ENCODE measurements at places on chromosomes 11 and 22.

DNA sequence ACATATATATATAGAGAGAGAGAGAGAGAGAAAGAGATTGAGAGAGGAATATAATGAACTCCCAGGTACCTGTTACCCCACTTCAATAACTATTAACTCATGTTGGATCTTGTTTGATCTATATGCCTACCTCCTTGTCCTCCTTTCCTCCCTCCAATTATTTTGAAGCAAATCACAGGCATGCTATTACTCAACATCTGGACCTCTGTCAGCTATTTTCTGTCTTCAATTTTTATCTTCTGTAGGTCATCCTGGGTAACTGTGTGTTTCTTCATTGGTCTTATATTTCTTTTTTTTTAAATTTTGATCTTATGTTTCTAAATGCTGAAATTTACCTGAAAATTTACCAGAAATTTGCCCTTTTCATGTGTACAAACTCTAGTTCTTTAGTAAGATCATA is 24.8 kb downstream of the UVRAG start:
- no peak for DNase-seq

GRCh38 chr11:61369372-61370348 is 7.5 kb downstream of the TMEM138 start:
- DNase-seq, result no peak

GRCh38 chr11:17021511-17021910 is 7.3 kb upstream of the PLEKHA7 start:
- DNase-seq, result no peak

DNA sequence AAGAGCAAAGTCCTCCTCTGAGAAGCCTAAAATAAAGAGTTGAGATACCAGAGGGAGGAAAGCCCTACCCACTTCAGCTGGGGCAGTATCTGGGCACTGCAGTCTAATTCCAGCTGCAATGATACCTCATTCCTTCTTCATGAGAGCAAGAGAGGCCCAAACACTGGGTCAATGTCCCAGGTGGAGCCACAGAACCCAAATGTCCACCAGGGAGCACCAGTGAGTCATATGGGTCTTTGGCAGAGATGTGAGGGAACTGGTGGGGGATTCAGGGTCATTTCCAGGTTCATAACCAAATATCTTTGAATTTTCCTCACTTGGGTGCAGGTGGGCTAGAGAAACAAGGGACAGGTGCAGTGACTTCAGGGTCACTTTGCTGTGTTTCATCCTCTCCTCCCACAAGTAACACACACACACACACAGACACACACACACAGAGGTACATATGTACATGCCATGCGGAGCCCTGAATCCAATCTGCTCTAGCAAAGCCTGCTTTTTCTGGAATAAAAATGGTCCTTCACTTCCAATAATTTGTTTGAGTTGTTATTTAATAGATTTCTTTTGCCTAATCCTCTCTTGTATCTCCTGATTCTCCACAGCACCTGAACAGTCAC is 585.4 kb downstream of the SOX6 start:
- DNase-seq, result no peak

DNA sequence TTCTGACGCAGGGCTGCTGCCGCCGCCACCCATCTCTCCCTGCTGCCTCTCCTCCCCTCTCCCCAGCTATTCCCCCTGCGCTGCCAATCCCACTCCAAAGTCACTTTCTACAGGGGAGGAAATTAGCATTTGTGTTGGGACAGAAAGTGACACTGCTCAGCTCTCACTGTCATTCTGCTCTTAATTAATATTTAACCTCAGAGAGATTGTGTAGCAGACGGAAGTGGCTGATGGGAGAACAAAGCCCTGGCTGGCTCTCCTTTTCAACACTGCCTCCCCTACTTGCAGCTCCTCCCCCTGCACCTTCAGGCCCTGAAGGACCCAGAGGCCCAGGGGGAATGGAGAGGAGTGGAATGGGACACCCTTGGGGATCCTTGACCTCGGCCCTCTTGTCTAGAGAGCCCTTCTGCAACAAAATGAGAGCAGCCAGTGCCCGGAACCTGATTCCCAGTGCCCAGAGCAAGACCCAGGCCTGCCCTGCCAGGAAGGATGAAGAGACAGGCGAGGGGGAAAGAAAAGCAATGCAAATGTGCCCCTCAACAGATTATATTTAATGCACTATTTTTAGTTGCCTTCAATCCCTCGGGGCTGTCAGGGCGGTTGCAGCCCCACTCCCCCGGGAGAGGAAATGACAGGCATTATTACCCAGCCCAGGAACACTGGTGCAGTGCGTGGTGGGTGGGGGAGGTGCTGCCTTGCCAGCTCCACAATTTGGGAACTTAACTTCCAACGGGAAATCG is 14.6 kb upstream of the NRGN start:
- no peak for DNase-seq

GRCh38 chr22:49255154-49255553 is 572.5 kb downstream of the BRD1 start:
- DNase-seq, result no peak

GRCh38 chr11:61080526-61080925 is 21.8 kb upstream of the CD5 start:
- DNase-seq, result no peak

GRCh38 chr11:46337626-46338345 is 9.5 kb upstream of the DGKZ start:
- DNase-seq, result no peak

DNA sequence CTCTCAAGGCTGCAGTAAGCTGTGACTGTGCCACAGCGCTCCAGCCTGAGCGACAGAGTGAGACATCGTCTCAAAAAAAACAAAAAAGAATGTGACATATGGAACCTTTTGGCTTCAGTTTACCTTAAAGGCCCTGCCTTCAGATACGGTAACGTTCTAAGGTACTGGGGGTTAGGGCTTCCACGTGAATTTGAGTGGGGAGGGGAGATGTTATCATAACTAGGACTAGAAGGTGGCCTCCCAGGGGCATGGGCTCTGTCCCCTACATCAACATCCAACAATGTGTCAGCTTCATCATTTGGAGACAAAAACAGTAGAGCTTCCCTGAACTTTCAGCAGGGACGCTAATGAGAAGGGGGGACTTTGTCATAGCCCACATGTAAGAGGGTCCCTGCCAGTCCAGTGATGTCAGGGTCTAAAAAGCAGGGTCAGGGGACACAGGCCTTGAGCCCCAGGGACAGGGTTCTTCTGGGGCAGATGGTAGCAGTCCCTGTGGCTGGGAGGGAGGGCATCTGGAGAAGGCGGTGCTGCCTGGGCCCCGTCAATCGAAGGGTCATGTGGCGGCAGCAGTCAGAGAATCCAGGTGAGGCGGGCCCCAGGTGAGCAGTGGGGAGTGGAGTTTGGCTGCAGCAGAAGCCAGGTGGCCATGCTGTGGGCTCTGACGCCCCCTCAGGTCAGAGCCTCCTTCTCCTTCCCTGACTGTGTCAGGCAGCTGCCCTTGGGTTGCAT is 79.8 kb downstream of the BCR start:
- no peak for DNase-seq

DNA sequence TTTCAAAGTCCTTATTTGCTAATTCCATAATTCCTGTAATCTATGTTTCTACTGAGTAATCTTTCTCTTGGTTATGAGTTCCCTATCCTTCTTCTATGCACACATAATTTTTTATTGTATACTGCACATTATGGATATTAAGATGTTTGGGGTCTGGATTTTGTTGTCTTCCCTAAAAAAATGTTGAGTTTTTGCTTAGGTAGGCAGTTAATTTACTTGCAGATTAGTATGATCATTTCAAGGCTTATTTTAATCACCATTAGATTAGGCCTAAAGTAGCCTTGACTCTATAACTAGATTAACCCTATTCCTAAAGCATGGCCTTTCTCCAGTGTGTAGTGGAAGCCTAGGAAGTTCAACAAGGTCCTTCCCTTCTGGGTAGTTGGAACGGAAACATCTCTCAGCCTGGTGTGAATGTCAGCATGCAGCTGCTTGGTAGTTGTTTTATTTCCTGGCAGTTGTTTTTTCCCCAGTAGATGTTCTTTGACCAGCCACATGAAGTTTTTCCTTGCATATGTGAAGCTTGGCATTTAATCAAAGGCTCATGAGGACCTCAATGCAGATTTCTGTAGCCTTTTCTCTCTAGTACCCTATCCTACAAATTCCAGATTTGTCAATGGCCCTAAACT is 419.3 kb upstream of the NARS2 start:
- no peak for DNase-seq

- no peak for DNase-seq
Observed at GRCh38 chr11:113159988-113160807, 154.2 kb upstream of the TTC12 start.

DNA sequence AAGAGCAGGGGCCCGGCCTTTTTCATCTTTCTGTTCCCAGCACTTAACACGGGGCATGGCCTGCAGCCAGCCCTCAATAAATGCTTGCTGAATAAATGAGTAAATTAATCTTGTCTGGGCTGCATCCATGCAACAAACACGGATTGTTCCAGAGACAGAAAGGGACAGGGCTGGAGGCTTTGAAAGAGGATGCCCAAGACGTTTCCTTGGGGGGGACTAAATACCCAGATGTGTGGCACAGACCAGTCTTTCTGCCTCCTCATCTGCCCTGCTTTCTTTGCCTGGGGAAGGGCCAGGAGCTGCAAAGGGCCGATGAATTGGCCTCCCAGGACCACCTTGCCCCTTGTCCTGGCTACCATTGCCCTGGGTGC is 40.4 kb downstream of the SHISAL1 start:
- no peak for DNase-seq

DNA sequence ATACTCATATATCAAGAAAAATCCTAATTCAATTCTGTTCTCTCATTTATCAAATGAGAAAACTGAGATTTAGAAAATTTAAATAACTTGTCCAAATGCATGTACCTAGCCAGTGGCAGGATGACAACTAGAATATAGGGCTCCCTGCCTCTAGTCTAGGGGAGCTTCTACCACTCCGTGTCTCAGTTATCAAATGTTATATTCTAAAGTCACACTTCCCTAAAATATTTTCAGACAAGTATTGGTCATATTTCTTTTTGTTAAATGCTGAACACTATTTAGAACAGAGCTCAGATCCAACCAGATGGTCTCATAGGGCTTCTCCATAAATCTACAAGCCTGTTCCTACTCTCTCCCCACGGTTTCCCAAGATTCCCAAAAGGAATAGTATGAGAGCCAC is 26.3 kb downstream of the KCNJ1 start:
- DNase-seq, result no peak

DNA sequence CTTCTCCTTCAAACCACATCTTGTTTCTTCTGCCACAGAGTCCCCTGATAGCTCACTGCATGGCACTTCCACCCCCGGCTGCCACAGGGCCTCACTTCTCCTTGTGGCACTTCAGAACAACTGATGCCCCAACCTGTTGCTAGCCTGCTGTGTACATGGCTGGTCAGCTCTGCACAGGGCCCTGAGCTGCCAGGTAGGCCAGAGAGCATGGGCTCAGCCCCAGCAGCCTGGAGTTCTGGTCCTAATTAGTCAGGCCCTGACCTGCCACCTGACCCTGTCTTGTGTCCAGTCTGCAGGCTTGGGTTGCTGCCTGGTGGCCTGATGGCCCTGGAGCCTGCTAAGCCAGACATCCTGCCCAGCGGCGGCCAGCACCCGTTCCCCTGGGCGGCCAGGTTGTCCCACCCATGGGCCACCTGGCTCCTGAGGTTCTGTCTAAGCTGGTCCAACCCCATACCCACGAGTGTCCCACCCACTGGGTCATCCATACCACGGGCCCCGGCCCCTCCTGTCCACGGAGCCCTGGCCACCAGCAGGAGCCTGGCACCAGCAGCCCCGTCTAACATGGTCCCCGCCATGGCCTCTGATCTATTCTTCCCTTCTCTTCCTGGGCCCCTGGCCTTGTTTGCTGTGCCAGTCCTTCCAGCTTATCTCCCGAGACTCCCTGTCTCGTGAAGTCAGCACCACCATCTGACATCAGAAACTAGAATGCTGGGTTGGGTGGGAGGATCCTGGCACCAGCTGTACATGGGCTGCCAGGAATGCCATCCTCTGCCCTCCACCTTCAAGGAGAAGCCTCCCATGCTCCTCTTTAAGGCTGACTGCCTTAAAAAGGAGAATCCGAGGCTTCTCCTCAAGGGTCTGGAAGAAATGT is 3.1 kb upstream of the CERK start:
- DNase-seq, result no peak

GRCh38 chr11:105073456-105074165 is 28.5 kb upstream of the CARD16 start:
- no peak for DNase-seq

- no peak for DNase-seq
Observed at GRCh38 chr11:77213029-77213579, 85.1 kb downstream of the MYO7A start.

DNA sequence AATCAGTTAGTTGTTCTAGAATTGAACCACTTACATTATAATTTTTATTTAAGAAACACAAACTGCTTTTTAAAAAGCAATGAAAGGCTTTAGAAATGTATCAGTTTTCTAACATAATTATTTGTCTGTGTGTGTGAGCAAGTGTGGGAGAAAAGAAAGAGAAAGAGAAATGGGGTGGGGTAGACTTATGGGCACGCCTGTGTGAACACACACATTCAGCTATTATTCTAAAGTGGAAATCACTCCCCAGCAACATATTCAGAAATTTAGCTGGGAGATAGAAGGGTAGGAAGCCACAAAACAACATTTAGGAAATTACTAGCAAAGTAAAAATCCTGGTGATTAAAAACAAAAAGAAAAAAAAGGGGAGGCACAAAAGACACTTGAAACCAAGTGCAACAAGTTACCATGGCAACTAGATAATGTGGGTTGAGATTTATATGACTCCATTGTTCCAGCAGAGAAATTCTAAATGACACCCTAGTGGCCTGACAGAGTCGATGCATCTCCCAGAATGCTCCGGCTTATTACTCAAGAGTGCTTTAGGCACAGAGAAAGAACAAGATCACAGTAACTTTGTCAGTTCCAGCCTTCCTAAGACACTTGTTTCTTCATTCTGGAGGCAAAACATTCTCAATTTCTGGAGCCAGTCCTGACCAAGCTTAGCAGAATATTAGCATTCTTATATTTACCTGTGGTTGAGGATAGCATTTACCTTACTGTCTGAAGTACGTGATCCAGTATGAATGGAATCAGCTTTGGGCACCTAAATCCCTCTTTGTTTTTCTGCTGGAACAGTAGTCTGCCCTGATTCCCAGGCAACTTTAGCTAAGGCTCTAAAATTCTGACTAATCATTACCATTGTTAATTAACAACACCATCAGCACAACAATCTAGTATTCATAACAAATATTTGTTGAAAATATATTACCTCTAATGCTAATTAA is 444.4 kb downstream of the DLG2 start:
- no peak for DNase-seq

DNA sequence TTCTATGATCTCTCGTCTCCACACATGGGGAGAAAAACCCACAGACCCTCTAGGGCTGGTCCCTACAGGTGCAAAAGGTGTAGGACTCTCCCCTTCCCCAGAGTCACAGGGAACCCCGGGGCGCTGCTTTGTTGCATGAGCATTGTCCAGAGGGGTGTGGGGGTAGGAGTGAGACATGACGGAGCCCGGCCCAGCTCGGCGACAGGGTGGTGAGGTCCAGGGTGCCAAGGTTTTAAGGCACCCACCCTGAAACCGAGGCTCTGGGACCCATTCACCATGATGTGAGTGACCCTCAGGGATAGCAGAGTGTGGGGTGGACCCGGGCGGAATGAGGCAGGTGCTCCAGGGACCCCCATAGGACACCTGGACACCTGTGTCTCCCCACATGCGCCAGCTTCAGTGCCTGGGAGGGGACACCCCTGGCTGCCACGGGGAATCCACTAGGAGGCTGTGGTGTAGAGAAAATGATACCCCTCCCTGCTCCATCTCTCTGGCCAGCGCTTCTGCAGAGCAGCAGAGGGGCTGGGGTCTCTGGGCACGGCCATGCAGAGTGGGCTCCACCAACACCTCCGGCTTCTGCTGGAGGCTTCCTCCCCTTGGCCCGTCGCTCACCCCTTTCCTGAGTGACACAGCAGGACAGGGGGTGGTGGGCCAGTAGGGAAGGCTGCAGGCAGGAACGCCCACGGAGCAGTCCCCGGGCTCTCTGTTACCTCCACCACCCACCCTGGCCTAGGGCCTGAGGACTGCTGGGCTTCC is 15.2 kb downstream of the KRTAP5-5 start:
- DNase-seq, result no peak

GRCh38 chr11:112652786-112653390 is 308.3 kb upstream of the NCAM1 start:
- DNase-seq, result no peak
